ENCODE measurements at places on chromosomes 1 and 21. TPM values are rescaled to one million over a fixed set of nuclear protein-coding genes. Genes with fewer than 3 reads are reported as not detected.

- no peaks in the 10 kb centered on the region for H3K27me3 ChIP-seq
- peaks cover 11% of the 10 kb centered on the region for H3K4me1 ChIP-seq
- H3K4me3 ChIP-seq, result peak overlapping the region; percentile 24
- no peaks in the 10 kb centered on the region for H3K36me3 ChIP-seq
- DNase-seq, result no peak
Measured at GRCh38 chr1:87327376-87328271, 1.1 kb upstream of the LMO4 start.

The COL24A1 gene
- 0.04 TPM for polyA plus RNA-seq

The CD101 gene
- polyA plus RNA-seq, result 3.4 TPM

The RPS27 gene
- 5,933 TPM for polyA plus RNA-seq

DNA sequence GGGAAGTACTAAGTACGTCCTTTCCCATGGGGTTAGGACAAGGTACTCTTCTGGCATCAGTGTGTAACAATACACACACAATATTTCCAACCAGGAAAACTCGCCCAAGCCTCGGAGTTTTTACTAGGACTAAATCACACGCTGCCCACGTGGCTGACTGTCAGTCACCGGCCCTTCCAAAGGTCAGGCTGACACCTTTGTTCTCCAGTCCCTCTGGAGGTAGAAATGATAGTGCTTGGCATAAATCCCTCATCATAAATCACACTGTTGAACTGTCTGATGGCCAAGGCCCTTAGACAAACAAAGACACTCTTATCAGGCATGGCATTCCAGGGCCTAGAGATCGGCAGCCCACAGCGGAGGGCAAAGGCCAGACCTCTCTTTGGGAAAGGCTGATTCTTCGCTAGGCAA, 16.9 kb upstream of the SLAMF9 start:
- DNase-seq, result peak; percentile 39
- H3K27me3 ChIP-seq, result no peaks in the 10 kb centered on the region
- peaks cover 13% of the 10 kb centered on the region for H3K4me1 ChIP-seq
- no peak overlapping the region for H3K4me3 ChIP-seq
- H3K36me3 ChIP-seq, result no peaks in the 10 kb centered on the region

The FGR gene
- 5.8 TPM for polyA plus RNA-seq

GRCh38 chr1:154863315-154864174, 6.5 kb downstream of the KCNN3 start:
- no peak overlapping the region for H3K4me3 ChIP-seq
- H3K4me1 ChIP-seq, result no peaks in the 10 kb centered on the region
- H3K36me3 ChIP-seq, result no peaks in the 10 kb centered on the region

- H3K36me3 ChIP-seq, result no peaks in the 10 kb centered on the region
- H3K4me1 ChIP-seq, result no peaks in the 10 kb centered on the region
- no peak overlapping the region for H3K4me3 ChIP-seq
- no peaks in the 10 kb centered on the region for H3K27me3 ChIP-seq
- DNase-seq, result no peak
- no peak overlapping the region for H3K27ac ChIP-seq
Measured at GRCh38 chr21:17371450-17371849, 141.4 kb upstream of the CXADR start.

The SPRR3 gene
- polyA plus RNA-seq, result 3.2 TPM

GRCh38 chr1:44281962-44282703, 68.9 kb downstream of the DMAP1 start:
- no peak for DNase-seq
- H3K27ac ChIP-seq, result peak overlapping the region; percentile 80
- no peaks in the 10 kb centered on the region for H3K36me3 ChIP-seq
- no peak overlapping the region for H3K4me3 ChIP-seq
- peaks cover 11% of the 10 kb centered on the region for H3K4me1 ChIP-seq

The CFAP74 gene
- 0.08 TPM for polyA plus RNA-seq

The USH2A gene
- 0.26 TPM for polyA plus RNA-seq

- no peak overlapping the region for H3K27ac ChIP-seq
- no peak overlapping the region for H3K4me3 ChIP-seq
- H3K27me3 ChIP-seq, result no peaks in the 10 kb centered on the region
- H3K36me3 ChIP-seq, result no peaks in the 10 kb centered on the region
Measured at GRCh38 chr1:203645996-203646395, 19.4 kb downstream of the ATP2B4 start.

GRCh38 chr21:32977216-32977615, 48.5 kb upstream of the OLIG2 start:
- no peak overlapping the region for H3K4me3 ChIP-seq
- no peaks in the 10 kb centered on the region for H3K4me1 ChIP-seq
- H3K27me3 ChIP-seq, result no peaks in the 10 kb centered on the region
- DNase-seq, result no peak
- no peak overlapping the region for H3K27ac ChIP-seq

DNA sequence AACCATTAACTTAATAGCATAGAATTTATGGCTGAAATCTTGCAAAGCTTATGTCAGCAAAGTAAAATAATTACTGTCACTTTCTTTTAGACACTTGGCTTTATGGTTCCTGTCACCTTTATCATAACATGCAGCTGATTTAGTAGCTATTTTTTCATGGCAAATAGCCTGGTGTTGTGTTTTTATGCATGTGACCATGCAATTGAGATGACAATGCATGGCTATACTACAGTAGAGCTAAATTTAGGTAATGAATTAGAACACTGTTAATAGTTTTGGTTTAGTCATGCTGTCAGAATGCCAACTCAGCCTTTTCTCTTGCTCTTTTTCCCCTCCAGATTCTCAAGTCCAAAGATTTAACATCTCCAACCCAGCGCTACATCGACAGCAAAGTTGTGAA, 88.6 kb downstream of the TGFB2 start:
- H3K4me1 ChIP-seq, result no peaks in the 10 kb centered on the region
- no peak overlapping the region for H3K4me3 ChIP-seq
- no peak for DNase-seq
- H3K27me3 ChIP-seq, result no peaks in the 10 kb centered on the region
- no peak overlapping the region for H3K27ac ChIP-seq
- no peaks in the 10 kb centered on the region for H3K36me3 ChIP-seq

DNA sequence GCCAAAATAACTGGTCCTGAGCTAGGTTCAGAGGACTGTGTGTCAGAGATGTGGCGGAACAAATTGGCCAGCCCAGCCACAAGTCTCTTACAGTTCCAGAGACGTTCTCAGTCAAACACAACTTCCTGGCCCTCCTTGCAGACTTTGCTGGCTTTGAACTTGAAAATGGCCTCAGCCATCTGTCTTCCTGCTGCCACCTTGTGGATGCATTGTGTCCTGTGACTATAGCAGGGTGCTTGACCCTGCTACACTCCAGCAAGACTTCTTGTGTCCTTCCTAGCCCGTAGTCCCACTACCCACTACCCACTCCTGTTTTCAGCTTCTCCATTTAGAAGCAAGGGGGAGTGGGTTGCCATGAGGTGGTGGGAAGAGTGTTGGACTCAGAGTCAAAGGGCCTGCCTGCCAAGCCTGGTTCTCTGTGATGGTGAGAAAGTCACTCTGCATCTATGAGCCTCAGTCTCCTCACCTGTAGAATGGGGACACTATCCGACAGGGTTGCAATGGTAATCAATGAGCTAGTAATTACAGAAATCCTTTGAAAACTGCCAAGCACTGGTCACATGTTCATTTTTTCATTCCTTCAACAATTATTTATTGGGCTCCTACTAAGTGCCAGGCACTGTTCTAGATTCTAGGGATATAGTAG, 109.9 kb downstream of the IGSF21 start:
- no peak overlapping the region for H3K4me3 ChIP-seq
- H3K36me3 ChIP-seq, result no peaks in the 10 kb centered on the region
- H3K4me1 ChIP-seq, result no peaks in the 10 kb centered on the region
- H3K27ac ChIP-seq, result no peak overlapping the region
- no peaks in the 10 kb centered on the region for H3K27me3 ChIP-seq

GRCh38 chr1:205947024-205947423, 3.8 kb upstream of the SLC26A9 start:
- H3K27me3 ChIP-seq, result no peaks in the 10 kb centered on the region
- no peak overlapping the region for H3K27ac ChIP-seq
- DNase-seq, result peak; percentile 27
- H3K4me3 ChIP-seq, result no peak overlapping the region
- no peaks in the 10 kb centered on the region for H3K36me3 ChIP-seq
- H3K4me1 ChIP-seq, result peaks cover 13% of the 10 kb centered on the region

DNA sequence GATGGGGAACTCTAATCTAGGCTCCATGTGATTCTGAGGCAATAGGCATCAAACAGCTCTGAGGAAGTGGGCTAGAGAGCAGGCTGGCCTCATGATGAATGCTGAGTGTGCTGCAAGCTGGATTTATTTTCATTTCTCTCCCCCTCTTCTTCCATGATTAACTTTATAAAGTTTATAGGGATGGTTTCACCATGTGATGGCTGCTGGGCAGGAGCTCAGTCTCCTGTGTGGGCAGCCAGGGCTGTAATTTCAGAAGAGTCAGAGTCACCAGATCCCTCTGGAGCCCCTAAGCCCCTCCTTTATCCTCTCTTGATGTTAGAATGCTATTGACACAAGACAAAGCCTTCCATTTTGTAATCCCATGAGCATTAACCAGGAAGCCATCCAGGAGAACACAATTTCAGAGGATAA, 143.6 kb downstream of the CNIH3 start:
- no peak overlapping the region for H3K4me3 ChIP-seq
- no peaks in the 10 kb centered on the region for H3K36me3 ChIP-seq
- H3K27me3 ChIP-seq, result no peaks in the 10 kb centered on the region
- H3K27ac ChIP-seq, result no peak overlapping the region

The TRIM58 gene
- polyA plus RNA-seq, result 0.08 TPM

GRCh38 chr1:86085741-86086409, 70.7 kb downstream of the COL24A1 start:
- DNase-seq, result no peak
- no peaks in the 10 kb centered on the region for H3K27me3 ChIP-seq
- H3K4me3 ChIP-seq, result no peak overlapping the region

The VHLL gene
- polyA plus RNA-seq, result not detected
